ENCODE measurements at places on chromosomes 11 and 22.

- DNase-seq = no peak
Measured at GRCh38 chr11:35363854-35364780, 55.2 kb downstream of the SLC1A2 start.

DNA sequence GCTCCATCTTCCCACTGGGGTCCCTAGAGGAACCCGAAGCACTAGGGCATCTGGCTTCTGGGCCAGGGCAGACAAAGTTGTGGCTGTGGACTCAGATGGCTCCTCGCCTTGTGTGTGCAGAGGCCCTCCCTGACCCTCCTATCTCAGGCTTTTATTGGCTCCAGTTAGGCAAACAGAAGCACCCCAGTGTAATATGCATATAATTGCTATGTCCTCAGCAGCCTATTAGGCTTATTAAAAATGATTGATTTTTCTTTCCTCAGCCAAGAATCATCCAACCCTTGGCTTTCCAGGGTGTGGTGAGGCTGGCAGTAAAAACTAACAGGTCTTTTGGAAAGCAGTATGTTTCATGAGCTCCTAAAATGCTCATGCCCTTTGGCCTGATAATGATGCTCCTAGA is 22.3 kb downstream of the UPB1 start:
- no peak for DNase-seq

DNA sequence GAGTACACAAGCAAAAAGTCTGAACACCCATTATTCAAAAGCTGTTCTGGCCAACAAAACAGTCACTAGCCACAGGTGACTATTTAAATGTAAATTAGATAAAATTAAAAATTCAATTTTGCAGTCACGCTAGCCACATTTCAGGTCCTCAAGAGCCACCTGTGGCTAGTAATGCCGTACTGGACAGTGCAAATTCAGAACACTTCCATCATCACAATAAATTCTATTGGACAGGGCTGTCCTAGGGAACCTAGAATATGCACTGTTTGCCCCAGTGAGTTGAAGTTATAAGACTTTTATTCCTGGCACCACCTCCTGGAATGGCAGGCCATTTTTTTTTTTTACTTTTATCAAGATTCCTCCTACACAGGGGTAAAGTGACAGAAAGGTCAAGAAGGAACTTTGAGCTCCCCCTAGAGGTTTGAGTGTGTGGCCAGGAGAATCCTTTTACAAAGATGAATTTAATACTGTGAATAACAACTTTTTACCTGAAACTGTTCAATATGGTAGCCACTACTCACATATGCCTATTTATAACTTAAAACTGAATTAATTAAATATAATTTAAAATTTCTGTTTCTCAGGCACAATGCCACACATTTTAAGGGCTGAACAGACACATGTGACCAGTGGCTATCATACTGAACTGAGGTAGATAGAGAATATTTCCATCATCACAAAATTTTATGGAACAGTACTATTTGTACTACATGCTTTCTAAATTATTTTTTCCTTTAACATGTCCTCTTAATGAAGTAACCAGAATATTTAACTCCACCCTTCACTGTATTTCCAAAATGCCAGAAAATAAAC is 6.5 kb downstream of the MSANTD2 start:
- DNase-seq = no peak

GRCh38 chr11:72135891-72136683 is 562 bp downstream of the FOLR3 start:
- DNase-seq = no peak

GRCh38 chr22:32341122-32341740 is 16.4 kb upstream of the RFPL3 start:
- no peak for DNase-seq

DNA sequence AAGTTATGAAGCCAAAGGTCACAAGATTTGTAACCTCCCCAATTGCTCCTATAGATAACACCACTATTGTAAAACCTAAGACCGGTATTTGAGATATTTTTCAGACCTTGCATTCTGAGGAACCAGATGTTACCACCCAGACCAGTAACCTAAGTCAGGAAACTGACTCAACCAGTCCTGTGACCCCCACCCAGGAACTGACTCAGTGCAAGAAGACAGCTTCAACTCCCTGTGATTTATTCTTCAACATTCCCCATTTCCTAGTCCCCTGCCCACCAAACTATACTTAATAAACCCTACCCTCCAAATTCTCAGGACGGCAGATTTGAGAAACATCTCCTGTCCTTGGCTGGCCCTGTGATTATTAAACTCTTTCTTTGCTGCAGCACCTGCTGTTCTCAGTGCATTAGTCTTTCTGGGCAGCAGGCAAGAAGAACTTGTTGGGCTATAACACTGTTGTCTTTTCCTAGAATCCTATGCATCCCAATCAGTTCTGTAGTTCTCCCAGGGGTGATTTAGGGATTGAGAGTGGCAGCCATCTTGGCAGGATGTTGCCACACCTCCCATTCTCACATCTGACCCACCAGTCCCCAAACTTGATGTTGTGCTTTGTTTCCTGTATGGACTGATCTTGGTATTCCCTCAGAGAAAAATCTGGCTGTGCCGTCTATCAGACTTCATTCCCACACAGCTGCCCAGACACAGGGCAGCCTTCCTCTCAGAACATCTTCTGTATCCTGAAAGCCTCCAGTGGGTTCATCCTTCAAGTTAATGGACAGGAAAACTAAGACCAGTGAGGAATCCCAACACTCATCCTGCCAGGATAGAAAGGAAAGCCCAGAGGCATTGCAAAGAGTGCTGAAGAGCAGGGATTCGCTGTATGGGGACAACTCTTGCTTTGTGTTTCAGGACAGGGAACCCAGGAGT is 104.0 kb downstream of the PDE2A start:
- no peak for DNase-seq

DNA sequence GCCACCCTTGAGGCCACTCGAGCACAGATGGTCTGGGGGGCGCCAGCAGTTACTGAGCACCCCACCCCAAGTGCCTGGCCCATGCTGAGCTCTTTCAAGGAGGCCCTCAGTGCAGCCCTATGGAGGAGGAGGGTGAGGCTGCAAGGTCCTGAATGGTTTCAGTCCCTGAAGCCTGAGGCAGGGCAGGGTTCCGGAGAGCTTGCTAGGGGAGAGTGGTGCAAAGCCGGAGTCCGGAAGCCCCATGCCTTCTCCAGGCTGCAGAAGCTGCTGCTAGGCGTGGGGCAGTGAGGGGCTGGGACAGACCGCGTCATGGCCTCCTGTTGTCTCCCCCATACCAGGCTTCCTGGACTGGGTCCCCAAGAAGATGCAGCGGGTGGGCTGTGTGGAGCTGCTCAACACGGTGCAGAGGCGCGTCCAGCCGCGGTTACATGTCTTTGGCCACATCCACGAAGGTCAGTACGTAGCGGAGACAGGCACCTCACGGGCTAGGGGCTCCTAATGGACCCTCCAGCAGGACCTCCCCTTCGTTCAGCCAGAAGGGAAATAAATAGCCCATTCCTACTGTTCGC is 90.6 kb downstream of the MPPED1 start:
- DNase-seq = no peak

- DNase-seq = no peak
Measured at GRCh38 chr11:79437278-79437980, 3.4 kb downstream of the TENM4 start.

DNA sequence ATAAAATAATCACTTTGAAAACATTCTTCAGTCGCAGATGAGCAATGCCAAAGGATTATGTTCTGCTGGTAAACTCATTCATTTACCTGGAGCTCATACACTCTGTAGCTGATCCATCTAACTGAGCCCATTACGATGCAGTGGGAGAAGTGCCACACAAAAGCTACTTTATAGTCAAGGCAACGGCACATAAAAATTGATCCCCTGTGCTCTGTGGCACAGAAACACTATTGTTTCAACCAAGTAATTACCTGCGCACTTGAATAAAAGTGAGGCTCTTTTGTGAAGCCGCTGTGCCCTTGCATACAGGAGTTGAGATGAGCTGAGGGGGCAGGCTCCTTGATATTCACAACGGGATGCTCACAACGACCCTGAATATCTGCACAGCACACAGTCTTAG is 7.2 kb downstream of the DKK3 start:
- DNase-seq = no peak
